ENCODE measurements at places on chromosomes 16 and 17. TPM values are rescaled to one million over a fixed set of nuclear protein-coding genes. Genes with fewer than 3 reads are reported as not detected.

HS3ST3B1 gene
- total RNA-seq, result 2.4 TPM

CHTF18 gene
- 145 TPM for total RNA-seq

MPP3 gene
- total RNA-seq, result 19.5 TPM

PRM3 gene
- not detected for total RNA-seq

NATD1 gene
- 3.1 TPM for total RNA-seq

TNS4 gene
- total RNA-seq, result 36.6 TPM

GRCh38 chr17:44331249-44331760, 6.7 kb upstream of the SLC25A39 start:
- no peaks in the 10 kb centered on the region for H3K36me3 ChIP-seq
- no peaks in the 10 kb centered on the region for H3K27me3 ChIP-seq
- DNase-seq, result peak; percentile 79
- peaks cover 18% of the 10 kb centered on the region for H3K4me1 ChIP-seq
- H3K27ac ChIP-seq, result no peak overlapping the region

DNA sequence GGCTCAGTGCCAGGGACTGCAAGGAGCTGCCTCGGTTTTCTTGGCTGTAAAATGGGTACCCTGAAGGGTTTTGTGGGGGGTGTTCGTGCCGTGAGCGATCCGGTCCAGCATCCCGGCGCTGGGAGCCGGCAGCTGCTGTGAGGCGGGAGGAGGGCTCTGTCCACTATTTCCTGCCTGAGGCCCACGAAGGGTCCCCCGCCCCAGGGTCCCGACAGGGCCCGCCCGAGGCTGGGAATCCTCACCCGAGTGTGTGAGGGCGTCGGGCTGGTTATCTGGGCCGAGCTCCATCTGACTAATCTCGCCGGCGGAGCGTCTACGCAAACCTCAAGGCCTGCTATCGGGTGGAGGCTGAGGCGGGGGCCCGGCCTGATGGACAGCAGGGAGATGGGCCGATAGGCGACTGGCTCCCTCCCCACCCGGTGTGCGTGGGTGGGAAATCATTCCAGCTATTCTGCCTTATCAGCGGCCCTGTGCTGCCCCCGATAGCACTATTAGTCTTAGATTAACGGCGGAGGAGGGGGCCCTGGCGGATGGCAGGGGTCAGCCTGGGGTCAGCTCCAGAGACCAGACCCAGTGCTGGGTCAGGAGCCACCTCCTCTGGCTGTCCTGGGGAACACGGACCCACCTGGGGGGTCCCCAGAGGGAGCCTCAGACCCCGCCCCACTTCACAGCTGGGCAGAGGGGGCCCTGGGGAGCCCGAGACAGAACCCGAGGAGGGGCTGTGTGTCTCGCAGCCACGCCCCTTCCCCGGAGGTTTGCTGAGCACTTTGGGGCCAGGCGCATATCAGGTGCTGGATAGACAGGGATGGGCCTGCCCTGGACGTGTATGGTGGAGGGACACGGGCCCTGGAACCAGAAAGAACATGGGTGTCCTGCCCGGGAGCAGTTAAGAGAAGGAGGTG, 44.7 kb downstream of the ZFPM1 start:
- H3K4me3 ChIP-seq, result no peak overlapping the region
- no peaks in the 10 kb centered on the region for H3K4me1 ChIP-seq
- H3K36me3 ChIP-seq, result no peaks in the 10 kb centered on the region

- no peak overlapping the region for H3K27ac ChIP-seq
- no peaks in the 10 kb centered on the region for H3K36me3 ChIP-seq
- no peak for DNase-seq
- no peaks in the 10 kb centered on the region for H3K27me3 ChIP-seq
- no peak overlapping the region for H3K4me3 ChIP-seq
These were observed 11.7 kb downstream of the ERN1 start for GRCh38 chr17:64117981-64118979.

- H3K27me3 ChIP-seq, result no peaks in the 10 kb centered on the region
- H3K36me3 ChIP-seq, result no peaks in the 10 kb centered on the region
- H3K27ac ChIP-seq, result no peak overlapping the region
- no peak for DNase-seq
- H3K4me3 ChIP-seq, result no peak overlapping the region
These were observed 223.9 kb downstream of the TANC2 start for GRCh38 chr17:63189930-63190329.

DNA sequence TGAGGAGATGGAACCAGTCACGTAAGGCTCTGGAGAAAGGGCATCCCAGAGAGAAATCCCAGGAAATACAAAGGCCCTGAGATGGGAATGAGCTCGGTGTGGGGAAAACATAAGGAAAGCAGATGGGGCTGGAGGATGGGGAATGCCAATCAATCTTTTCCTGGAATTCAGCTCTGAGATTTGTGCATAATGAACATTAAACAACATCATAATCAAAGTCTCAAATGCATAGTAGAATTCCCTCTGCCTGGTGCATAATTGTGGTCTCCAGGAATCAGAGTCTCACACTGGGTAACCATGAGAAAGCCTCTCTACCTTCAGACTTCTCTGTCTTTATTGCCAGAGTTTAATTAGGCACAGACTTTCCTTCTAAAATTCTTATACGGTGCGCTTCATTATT, 30.8 kb downstream of the OTOA start:
- DNase-seq, result no peak
- no peaks in the 10 kb centered on the region for H3K36me3 ChIP-seq

DNA sequence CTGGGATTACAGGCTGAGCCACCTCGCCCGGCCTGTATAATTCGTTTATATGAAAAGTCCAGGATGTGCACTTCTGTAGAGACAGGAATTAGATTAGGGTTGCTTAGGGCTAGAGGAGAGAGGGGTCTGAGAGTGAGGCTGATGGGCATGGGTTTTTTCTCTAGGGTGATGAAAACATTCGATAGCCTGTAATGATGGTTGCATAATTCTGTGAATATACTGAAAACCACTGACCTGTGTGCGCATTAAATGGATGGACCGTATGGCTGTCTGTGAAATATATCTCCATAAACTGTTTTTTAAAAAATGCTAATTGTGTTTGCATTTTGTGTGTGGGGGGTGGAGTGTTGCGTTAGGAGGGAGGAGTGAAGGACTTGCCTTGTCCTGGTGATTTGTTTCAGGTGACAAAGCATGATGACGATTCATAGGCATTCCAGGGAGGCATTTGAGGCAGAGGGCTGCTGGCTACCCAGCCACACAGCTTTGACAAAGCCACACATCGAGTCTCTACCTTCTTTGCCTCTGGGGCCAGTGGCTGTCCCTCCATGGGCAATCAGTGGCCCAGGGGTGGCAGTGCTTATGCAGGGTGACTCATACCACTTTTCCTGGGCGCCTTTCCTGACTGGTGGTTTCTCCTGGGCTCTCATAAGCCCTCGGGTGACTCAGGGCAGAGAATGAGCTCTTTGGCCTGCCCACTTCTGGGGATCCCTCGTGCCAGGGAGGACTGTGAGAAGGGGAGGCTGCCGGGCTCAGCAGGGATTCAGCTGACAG, 148.5 kb upstream of the WSCD1 start:
- H3K27ac ChIP-seq, result no peak overlapping the region
- peak; percentile 21 for DNase-seq
- H3K4me1 ChIP-seq, result peaks cover 8% of the 10 kb centered on the region
- H3K27me3 ChIP-seq, result peaks cover 28% of the 10 kb centered on the region
- H3K36me3 ChIP-seq, result no peaks in the 10 kb centered on the region

DNA sequence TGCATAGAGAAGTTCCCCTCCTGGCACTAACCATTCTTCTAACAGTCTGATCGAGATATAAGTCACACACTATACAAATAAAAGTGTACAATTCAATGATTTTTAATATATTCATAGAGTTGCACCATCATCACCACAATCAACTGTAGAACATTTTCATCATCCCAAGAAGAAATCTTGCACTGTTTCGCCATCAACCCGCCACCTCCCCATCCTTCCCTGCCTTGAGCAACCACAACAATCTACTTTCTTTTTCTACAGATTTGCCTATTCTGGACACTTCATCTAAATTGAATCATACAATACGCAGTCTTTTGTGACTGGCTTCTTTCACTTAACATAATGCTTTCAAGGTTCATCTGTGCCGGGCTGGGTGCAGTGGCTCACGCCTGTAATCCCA, 33.0 kb upstream of the GUCY2D start:
- H3K4me1 ChIP-seq, result no peaks in the 10 kb centered on the region
- no peak for DNase-seq
- no peaks in the 10 kb centered on the region for H3K27me3 ChIP-seq
- no peak overlapping the region for H3K27ac ChIP-seq
- H3K4me3 ChIP-seq, result no peak overlapping the region
- H3K36me3 ChIP-seq, result no peaks in the 10 kb centered on the region

- H3K4me1 ChIP-seq, result no peaks in the 10 kb centered on the region
- H3K4me3 ChIP-seq, result no peak overlapping the region
- H3K27ac ChIP-seq, result no peak overlapping the region
- no peak for DNase-seq
These were observed 231.2 kb downstream of the MSI2 start for GRCh38 chr17:57487573-57487972.

- H3K4me3 ChIP-seq, result no peak overlapping the region
- no peaks in the 10 kb centered on the region for H3K27me3 ChIP-seq
- no peaks in the 10 kb centered on the region for H3K36me3 ChIP-seq
- no peaks in the 10 kb centered on the region for H3K4me1 ChIP-seq
These were observed 74.1 kb downstream of the SOCS1 start for GRCh38 chr16:11181899-11182279.

- no peak overlapping the region for H3K27ac ChIP-seq
- no peak overlapping the region for H3K4me3 ChIP-seq
- H3K36me3 ChIP-seq, result no peaks in the 10 kb centered on the region
- H3K27me3 ChIP-seq, result no peaks in the 10 kb centered on the region
- no peaks in the 10 kb centered on the region for H3K4me1 ChIP-seq
These were observed 331.2 kb downstream of the FOXL1 start for GRCh38 chr16:86909359-86910160.

GRCh38 chr16:70156207-70156978, 17.2 kb upstream of the CLEC18C start:
- no peaks in the 10 kb centered on the region for H3K27me3 ChIP-seq
- no peak overlapping the region for H3K27ac ChIP-seq
- peaks cover 13% of the 10 kb centered on the region for H3K4me1 ChIP-seq
- H3K4me3 ChIP-seq, result no peak overlapping the region

- no peaks in the 10 kb centered on the region for H3K4me1 ChIP-seq
- peak; percentile 37 for DNase-seq
- no peak overlapping the region for H3K4me3 ChIP-seq
- no peak overlapping the region for H3K27ac ChIP-seq
- no peaks in the 10 kb centered on the region for H3K27me3 ChIP-seq
- H3K36me3 ChIP-seq, result no peaks in the 10 kb centered on the region
These were observed 15.6 kb upstream of the ZFPM1 start for GRCh38 chr16:88437367-88437964.

- H3K4me1 ChIP-seq, result no peaks in the 10 kb centered on the region
- no peak for DNase-seq
- H3K36me3 ChIP-seq, result no peaks in the 10 kb centered on the region
- no peak overlapping the region for H3K27ac ChIP-seq
- H3K4me3 ChIP-seq, result no peak overlapping the region
These were observed 13.5 kb upstream of the SMIM5 start for GRCh38 chr17:75619506-75620431.

GRCh38 chr17:2266045-2266864, 37.3 kb downstream of the SMG6 start:
- no peak overlapping the region for H3K27ac ChIP-seq
- DNase-seq, result no peak
- H3K27me3 ChIP-seq, result no peaks in the 10 kb centered on the region
- H3K4me3 ChIP-seq, result no peak overlapping the region
- H3K36me3 ChIP-seq, result no peaks in the 10 kb centered on the region
- peaks cover 5% of the 10 kb centered on the region for H3K4me1 ChIP-seq

- H3K4me1 ChIP-seq, result no peaks in the 10 kb centered on the region
- no peak for DNase-seq
These were observed 5.8 kb downstream of the CDIPT start for GRCh38 chr16:29857133-29857760.

DNA sequence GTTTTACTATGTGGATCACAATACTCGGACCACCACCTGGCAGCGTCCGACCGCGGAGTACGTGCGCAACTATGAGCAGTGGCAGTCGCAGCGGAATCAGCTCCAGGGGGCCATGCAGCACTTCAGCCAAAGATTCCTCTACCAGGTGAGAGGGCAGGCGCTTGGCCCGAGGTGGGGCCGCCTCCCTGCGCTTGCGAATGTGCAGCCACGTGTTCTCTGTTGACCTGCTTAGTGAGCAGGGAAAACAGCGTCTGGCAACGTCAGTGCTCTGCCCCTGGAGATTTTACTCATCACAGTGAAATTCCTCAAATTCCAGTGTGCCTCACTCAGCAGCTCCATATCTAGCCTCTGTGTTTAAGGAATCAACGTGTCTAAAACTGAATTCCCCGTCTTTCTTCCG, 33.4 kb upstream of the CLEC18A start:
- H3K27me3 ChIP-seq, result no peaks in the 10 kb centered on the region
- no peak overlapping the region for H3K4me3 ChIP-seq

DNA sequence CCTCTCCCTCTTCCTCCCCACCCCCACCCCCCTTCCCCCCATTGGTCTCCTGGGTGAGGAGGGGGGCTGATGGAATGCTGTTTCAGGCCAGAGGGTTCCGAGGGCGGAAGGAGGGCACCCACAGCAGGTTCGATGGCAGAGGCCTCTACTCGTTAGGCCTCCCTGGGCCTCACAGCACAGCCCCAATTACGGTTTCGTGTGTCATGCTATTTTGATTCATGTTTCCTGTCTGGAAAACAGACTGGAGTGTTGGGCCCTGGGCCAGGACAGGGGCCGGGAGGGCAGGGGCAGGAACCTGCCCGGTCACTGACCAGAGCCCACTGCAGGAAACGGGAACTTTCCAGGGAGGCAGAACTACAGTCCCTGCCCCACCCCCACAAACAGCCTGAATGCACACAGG, 138.2 kb downstream of the C16orf95 start:
- H3K27me3 ChIP-seq, result no peaks in the 10 kb centered on the region
- no peak overlapping the region for H3K27ac ChIP-seq
- no peak for DNase-seq
